Thymus (tissue), 14 donors: ENCODE measurements at places on chromosomes 13 and 19.

DNA sequence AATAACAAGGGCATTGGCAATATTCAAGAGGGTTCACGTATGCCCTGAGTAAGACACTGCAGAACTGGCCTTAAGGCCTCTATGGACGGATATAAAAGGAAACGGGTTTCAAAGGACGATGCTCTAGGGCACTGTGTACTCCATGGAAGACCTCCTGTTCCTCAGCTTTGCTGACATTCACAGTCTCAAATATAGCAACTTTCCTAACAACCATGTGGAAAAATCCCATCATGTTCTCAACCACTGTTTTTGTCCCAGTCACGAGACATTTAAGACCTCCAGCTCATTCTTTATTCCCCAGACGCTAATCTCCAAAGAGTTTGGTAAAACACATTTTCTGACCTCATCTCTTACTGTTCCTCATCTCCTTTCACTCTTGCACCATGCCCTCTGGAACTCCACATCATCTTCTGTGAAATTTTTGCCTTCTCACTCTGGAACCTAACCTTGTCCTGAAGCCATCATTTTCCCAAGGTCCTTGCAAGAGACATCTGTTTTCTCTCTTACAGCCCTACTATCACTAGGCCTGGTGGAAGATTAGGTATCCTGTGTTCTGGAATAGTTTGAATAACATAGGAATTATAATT lies 37.6 kb downstream of the SPRY2 start:
- no peaks in the 10 kb centered on the region for H3K27me3 ChIP-seq
- no peak for DNase-seq
- no peak overlapping the region for H3K27ac ChIP-seq
- no peaks in the 10 kb centered on the region for H3K36me3 ChIP-seq

DNA sequence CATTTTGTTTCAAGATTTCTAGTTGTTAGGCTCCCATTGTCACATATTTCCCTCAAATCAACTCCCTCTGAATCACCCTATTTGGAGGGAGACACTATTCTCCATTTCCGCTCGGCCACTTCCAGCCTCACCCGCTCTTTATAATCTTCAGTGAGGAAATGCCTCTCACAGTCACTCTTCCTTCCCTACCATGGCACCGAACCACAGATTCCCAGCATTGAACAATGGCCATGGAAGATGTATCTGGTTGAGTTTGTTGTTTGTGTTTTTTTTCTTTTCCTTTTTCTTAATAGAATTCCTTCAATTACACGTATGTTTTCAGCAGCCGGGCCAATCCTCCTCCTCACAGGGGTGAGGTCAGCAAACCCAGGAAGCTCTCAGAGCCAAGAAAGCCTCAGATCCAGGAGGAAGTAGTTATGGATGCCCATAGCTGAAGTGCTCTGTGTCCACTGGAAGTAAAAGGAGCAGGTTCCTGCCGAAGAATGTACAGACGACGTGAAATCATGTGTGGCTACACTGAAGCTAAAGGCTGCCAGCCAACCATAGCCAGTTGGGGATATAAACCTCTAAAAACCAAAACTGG lies 472.1 kb downstream of the FOXO1 start:
- H3K27me3 ChIP-seq, result peaks cover 19% of the 10 kb centered on the region
- DNase-seq, result no peak
- peaks cover 7% of the 10 kb centered on the region for H3K4me1 ChIP-seq
- no peaks in the 10 kb centered on the region for H3K36me3 ChIP-seq

GRCh38 chr13:31416066-31416465 lies 216.3 kb downstream of the B3GLCT start:
- no peak for DNase-seq
- H3K4me1 ChIP-seq, result no peaks in the 10 kb centered on the region
- no peaks in the 10 kb centered on the region for H3K27me3 ChIP-seq
- H3K4me3 ChIP-seq, result no peak overlapping the region
- no peak overlapping the region for H3K27ac ChIP-seq

GRCh38 chr19:2488942-2489731 lies 13.2 kb downstream of the GADD45B start:
- H3K27ac ChIP-seq, result no peak overlapping the region
- H3K36me3 ChIP-seq, result no peaks in the 10 kb centered on the region
- no peak for DNase-seq
- H3K4me3 ChIP-seq, result no peak overlapping the region
- peaks cover 76% of the 10 kb centered on the region for H3K27me3 ChIP-seq
- peaks cover 3% of the 10 kb centered on the region for H3K4me1 ChIP-seq

- no peaks in the 10 kb centered on the region for H3K36me3 ChIP-seq
- no peak overlapping the region for H3K4me3 ChIP-seq
- no peak for DNase-seq
- no peaks in the 10 kb centered on the region for H3K4me1 ChIP-seq
- no peak overlapping the region for H3K27ac ChIP-seq
These were observed 273.2 kb downstream of the MYO16 start for GRCh38 chr13:108902405-108903155.
